Stimulated activated CD4-positive, alpha-beta T cell treated with anti-CD3 and anti-CD28 coated beads, TNF-alpha, amount 100 ng/mL, for 4 hours (primary cell): ENCODE measurements at places on chromosomes 2 and 18.

DNA sequence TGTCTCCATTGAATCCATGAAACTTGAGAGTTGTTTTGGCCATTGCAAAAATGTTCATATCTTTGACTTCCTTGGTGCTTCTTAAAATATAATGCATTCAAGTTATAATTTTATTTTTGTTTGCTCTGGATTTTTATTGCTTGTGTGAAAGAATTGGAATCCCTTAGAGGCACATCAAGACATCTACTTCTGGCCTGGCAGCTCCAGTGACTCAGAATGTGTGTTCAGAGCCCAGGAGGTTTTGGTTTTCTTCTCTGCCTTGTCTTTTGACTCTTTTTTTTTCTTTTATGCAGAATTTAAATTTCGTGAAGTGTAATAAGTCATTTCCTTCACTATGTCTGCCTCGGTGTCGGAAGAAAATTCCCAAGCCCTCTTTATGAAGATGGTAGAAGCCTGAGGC lies 180.2 kb downstream of the LTBP1 start:
- no peak for DNase-seq

DNA sequence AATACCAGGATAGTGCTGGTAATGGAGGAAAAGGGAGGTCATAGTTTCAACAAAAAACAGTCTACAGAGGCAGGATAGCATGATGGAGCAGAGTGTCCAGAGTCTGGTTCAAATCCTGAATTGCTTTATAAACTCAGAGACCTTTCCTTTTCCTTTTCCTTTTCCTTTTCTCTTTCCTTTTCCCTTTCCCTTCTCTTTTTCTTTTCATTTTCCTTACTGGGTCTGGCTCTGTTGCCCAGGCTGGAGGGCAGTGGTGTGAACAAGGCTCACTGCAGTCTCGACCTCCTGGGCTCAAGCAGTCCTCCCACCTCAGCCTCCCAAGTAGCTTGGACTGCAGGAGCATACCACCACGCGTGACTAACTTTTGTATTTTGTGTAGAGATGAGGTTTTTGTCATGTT lies 31.7 kb downstream of the GIGYF2 start:
- no peak for DNase-seq

- no peak for DNase-seq
These were observed 663.4 kb downstream of the ARHGAP15 start for GRCh38 chr2:143792602-143793001.

GRCh38 chr18:816088-816653 lies 4.1 kb upstream of the YES1 start:
- no peak for DNase-seq

DNA sequence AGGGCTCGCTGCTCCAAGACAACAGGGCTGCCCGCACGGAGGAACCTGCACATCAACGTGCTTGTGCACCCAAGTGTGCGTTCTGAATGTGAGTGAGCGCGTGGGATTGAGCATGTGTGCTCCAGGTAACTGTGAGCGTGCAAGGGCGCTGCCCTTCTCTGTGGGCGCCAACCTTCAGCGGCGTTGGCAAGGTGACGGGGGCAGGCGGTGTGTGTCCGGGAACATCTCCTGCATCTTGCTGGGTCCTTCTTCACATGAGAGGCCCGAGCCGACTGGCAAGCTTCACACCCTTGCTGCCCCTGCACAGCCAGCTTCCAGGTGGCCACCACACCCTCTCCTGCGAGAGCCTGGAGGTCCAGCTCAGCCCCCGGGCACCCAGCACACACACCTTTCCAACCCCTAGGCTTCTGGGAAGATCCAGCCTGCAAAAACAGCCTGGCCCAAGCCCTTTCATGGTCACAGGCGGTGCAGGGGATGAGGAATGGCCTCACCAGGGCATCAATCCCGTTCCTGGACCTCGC lies 220.9 kb downstream of the HDAC4 start:
- DNase-seq = no peak

- DNase-seq = no peak
These were observed 747.2 kb downstream of the SATB2 start for GRCh38 chr2:198710562-198710961.

- no peak for DNase-seq
These were observed 254.0 kb upstream of the DSEL start for GRCh38 chr18:67770520-67770919.

GRCh38 chr2:10658914-10659257 lies 30.9 kb downstream of the NOL10 start:
- no peak for DNase-seq

DNA sequence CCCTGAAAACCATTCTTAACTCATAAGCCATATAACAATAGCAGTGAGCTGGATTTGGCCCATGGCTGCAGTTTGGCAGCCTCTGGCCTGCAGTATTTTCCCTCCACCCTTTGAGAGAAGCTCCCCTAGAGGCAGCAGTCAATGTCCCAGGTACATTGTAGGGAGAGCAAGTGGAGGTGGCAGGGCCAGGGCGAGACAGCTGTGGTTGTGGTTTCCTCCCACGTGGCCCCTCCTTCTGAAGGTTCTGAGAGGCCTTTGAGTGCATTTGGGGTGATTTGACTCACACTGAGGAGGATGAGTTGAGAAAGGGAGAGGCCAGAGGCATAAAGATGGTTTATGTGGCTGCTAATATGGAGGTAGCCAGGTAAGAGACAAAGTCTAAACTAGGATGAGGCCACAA lies 45.5 kb upstream of the LDAH start:
- peak; percentile 11 for DNase-seq

GRCh38 chr2:32051836-32052439 lies 11.4 kb upstream of the SPAST start:
- DNase-seq = no peak

DNA sequence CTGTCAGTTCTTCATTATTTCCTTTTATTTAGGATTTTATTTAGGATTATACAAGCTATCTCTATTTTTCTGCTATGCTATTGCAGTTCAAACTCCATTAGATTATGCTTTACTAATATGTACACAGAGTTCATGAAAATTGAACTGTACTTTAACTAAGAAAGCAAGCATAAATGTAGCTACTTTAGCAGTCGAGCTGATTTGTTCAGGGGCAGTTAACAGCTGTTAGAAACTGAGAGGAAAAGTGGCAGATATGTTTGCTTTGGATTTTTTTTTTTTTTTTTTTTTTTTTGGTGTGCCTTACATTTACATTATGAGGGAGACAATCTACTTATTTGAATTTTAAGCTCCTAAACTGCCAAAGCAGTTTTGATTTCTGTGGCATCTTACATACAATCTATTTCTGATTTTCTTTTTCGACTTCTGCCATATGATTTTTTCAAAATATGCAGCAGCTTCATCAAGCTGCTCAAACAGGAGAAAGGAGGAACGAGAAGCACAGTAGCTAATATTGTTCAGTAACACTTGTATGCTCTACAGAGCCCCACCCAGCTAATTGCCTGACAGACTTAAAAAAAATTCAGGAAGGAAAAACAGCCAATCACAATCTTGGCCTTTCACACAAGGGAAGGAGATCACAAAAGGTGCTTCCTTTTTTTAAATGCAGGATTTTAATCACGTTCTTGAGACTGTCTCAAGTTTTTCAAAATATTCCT lies 233.4 kb upstream of the SIX3 start:
- no peak for DNase-seq

- DNase-seq = peak; percentile 45
These were observed 711 bp downstream of the SFXN5 start for GRCh38 chr2:73070643-73071359.

DNA sequence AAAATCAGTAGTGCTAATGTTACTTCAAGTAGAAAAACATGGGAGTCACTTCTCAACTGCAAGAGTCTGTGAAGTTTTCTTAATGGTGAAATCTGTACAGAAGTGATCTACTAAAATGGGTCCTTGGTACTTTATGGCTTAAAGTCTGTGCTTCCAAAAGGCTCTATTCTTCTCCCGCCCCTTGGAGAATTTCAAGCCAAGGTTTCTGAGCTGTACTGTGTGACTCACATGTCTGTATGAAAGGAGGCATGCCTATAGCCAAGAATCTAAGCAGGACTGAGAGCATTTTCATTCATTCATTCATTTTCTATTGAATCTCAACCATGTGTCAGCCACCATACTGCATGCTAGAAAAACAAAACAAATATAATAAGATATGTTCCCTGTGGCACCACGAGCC lies 19.8 kb upstream of the DDX18 start:
- no peak for DNase-seq

GRCh38 chr18:21115519-21116411 lies 4.2 kb upstream of the ROCK1 start:
- DNase-seq = no peak

DNA sequence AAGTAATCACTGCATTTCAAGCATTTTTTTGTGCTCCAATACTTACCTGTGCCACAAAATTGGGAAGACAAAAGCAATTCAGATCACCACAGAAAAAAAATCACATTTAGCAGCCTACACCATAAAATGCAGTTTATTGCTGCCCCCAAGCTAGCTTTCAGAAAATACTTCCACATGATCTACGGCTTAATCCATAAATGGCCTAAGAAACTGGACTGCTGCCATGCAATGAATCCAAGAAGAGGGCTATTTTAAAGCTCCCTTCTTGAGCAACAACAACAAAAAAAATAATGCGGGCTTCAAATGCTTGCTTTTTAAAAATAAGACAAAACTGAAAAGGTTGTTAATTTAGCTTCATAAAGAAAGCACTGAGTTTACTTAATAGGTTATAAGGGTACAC lies 272.3 kb downstream of the RAD51AP2 start:
- DNase-seq = no peak

- no peak for DNase-seq
These were observed 721 bp downstream of the MCEE start for GRCh38 chr2:71129114-71129901.

- DNase-seq = no peak
These were observed 33.4 kb upstream of the SERPINB7 start for GRCh38 chr18:63741769-63742168.

GRCh38 chr2:189393440-189394111 lies 47.7 kb upstream of the WDR75 start:
- no peak for DNase-seq

DNA sequence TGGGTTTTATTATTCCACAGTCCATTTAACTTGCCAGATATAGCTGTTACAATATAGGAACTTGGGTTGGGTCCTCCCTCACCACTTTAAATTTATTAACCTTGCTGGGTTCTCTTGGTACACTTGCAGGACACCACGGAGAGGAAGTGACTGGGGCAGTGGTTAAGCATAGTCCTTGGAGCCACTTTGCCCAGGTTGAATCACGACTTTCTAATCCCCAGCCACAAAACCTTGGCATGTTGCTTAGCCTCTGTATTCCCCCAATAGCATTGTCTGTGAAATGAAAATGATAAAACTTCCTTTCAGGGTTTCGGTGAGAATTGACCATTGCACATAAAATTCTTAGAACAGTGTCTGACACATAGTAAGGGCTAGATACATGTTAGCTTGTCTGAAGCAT lies 221.2 kb downstream of the IRS1 start:
- DNase-seq = no peak

DNA sequence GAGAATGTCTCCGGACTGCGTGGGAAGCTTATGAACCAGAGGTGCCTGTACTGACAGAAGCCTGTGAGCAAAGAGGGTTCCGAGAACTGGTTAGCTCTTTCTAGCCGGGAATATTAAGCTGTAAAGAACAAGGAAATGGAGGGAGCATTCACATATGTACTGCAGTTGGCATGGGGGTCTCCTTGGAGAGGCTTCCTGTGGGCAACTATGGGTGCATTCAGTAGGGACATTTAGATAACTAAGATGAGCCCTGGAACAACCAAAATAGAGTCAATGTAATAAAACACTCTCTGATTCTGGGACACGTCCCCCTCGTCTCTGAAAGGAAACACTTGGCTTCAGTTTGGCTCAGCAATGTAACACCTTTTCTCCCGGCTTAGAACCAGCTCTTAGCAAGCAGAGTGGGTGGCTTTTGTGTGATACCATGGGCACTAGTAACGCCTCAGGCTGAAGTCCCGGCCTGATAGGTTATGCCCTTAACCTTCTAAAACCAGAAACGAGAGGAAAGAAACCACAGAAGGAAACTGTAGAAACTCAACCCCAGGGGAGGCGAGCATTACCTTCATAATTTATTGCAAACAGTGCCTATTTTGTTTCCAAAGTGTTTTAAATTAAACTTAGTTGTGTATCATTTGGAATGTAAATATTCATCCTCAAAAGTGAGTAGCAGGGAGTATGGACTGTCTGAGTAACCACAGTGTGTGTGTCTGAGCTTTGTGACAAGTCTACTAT lies 48.8 kb upstream of the LPIN2 start:
- DNase-seq = peak; percentile 9

GRCh38 chr18:45083226-45083855 lies 402.7 kb downstream of the SETBP1 start:
- no peak for DNase-seq

- no peak for DNase-seq
These were observed 323.5 kb upstream of the TANK start for GRCh38 chr2:160836755-160837154.

DNA sequence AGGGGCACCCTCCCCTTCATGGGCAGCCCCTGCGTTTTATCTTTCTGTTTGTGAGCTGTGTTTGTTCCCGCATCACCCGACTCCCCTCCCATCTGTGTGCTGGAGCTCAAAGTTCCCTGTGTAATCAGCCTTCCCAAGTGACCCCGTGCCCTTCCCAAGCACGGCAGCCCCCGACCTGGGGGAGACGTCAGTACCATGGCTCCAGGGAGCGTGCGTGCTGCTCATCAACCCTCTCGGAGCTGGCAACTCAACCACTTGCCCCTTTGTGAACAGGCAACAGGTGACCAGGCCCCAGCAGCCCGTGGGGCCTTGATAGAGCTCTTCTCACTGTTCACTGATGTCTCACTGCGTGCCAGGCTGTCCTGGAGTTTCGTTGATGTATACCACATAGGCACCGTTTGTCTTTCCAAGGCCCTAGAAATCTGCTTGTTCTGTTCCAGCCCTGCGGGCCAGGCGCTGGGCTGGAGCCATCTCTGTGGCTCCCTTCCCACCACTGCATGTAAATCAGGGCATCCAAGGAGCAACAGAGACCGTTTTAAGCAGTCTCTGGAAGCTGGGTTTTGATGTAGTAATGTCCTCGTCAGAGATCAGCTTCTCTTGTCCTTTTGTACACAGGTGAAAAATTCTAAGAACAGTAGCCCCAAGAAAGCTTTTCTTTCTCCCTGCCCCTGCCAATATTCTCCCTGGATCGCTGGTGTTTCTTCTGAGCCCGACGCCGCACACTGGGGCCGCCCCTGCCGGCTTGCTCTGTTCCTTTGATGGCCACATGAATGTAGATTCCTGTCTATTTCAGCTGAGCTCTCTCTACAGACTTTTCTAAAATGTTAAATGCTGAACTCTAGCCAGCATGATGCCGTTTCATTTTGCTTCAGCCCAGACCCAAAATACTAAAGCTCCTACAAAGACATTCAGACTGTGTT lies 107.0 kb upstream of the PTPRM start:
- DNase-seq = no peak

- no peak for DNase-seq
These were observed 94.3 kb downstream of the RNF144A start for GRCh38 chr2:7011356-7012083.

DNA sequence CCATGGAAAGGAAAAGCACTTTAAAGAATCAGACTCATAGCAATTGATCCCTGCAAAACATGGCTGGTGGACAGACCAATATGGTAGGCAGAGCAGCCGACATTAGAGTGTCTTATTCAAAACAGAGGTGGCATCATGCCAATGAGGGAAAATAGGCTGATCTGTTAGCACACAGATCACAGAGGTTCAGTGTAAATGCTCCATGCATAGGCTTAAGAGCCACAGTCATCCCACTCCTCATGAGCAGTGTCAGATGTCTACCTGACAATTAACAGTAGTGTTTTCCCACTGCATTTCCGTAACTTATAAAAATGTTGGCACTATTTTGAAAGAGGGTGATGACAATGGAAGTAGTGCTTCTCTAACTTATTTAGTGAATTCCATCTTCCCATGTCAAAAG lies 86.7 kb downstream of the SPATS2L start:
- DNase-seq = no peak

- no peak for DNase-seq
These were observed 168.2 kb downstream of the GALNT1 start for GRCh38 chr18:35749701-35750100.

- DNase-seq = no peak
These were observed 41.6 kb downstream of the RHBDD1 start for GRCh38 chr2:226877491-226877890.
